ENCODE measurements at places on chromosomes 1 and 21.
A peak's percentile ranks its signal among the peaks of the same experiment; 100 is the strongest.

GRCh38 chr1:87950369-87950768, 621.7 kb downstream of the LMO4 start:
- no peak for DNase-seq

DNA sequence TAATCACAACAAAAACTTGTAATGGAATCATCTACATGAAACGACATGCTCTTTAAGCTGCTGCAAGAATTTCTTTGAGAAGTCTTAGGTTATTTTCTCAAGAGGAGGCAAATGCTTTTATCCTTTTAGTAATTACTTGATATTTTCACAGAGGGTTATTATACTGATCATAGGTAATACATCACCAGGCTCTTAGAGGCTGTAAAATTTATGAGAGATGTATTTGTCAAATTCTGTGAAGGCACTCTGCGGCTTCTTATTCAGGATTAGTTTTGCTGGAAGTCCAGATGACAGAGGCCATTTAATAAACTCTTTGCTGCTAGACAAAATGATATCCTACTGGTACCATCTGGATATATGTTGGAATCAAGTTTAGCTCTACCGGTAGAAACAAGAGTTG, 624.3 kb upstream of the BRINP3 start:
- no peak for DNase-seq

DNA sequence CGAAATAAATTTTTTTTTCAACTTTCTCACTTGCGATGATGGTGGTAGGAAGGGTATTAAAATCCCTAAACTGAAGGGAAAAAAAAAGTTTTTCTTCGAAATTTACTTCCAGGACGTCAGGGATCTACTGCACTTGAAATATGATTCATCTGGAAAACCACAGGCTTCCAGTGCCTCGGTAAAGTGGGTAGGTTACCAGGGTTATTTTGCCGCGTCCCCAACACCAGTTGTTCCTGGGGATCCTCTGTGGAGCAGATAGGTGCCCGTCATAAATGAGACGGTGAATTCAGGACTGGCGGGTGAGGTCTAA, 773 bp downstream of the RABIF start:
- no peak for DNase-seq

DNA sequence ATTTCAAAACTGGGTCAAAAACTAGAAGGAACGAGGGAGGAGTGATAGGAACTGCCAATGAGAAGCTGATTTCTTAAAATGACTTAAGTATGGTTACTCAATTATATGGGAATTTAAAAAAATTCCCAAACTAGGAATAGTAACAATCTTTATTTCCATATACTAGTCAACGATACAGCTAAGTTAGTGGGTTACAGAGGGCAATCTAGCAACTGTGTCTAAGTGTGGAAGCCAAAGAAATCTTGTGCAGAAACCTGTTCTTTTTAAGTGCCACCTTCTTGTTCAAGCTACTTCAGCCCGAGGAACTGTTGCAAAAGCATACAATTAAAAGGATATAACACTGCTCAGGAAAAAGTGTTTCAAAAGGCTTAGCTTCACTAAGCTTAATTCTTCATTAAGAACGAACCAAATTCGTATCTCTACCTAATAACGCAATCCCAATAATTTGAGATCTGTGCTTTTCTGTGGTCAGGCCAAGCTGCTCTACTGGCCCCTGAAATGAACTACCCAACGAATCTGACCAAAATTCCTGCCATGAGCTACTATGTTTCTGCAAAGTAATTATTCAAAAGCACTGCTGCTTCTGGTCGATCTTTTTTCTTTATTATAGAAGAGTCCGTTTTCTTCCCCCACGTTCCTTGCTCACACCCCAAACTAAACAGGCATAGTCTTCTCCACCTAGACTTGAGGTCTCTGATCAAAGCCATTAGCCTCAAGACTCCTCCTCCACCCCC, 1.8 kb downstream of the USP24 start:
- DNase-seq = no peak

GRCh38 chr21:42164064-42164789, 54.7 kb upstream of the ABCG1 start:
- DNase-seq = no peak

DNA sequence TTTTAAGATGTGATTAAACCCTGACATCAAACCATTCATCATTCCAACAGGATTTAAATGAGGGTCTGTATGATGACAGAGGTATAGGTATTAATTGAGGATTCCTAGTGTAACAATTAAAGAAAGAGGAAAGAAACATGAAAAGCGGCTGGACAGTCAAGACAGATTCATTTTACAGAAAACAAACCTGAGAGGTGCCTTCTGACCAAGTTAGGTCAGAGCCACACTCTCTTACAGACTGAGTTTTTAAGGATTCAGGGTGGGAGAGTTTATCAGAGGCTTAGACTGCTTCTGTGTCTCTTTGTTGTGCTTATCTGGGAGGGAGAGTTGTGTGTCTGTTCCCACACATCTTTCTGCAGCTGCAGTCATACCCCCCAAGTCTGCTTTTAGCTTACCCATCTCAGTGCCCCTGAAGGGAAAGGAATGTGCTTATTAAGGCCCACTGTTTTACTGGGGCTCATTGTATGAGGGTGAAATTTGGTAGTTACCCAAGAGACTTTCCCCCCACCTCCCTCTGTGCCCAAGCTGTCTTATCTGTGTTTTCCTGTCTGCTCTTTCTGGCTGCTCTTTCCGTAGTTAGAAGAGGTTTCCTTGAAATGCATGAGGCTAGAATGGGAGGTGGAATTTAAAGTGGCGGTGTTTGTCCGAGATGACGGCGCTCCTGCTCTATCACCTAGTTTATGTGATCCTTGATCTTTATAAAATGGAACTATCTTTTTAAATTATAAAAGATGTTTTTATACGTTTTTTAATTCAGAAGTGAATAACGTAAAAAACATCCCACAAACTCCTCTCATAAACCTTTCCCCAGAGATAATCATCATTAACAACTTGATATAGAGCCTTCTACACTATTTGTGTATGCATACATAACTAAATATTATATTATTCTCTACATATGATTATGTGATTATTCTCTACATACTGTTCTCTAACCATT, 96.0 kb upstream of the TNFSF4 start:
- DNase-seq = no peak

DNA sequence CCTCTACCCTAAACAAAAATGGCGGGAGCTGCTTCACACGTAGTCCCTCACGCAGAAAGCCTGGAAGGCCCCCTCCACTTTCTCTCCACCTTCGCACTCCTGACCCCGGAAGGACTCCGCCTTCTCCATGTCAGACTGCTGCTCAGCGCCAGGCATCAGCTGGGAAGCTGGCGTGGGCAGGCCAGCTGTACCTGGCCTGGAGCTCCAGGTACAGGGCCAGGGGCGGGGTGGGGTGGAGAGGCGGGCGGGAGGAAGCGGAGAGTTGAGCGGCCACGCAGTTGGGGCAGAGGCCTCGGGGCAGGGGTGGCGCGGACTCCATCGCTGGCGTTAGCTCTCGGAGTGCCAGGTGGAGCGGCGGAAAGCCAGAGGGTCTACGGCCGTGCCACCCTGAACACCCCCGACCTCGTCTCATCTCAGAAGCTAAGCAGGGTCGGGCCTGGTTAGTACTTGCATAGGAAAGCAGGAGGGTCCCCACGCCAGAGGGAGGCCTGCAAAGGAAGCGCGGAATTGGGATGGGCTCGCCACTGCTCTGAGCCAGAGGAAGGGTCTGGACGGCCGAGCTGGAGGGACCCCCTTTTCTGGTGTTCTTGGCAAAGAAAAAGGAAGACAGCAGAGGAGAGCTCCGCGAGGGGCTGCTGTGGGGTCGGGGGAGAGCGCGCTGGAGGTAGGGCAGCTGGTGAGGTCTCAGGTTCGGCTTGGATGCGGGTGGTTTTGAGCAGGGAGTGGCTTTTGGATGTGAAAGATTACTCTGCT, at the start of gene MIGA1:
Gene MIGA1, plus strand, starts transcription at position 121 of the 753 bp plus-strand sequence. CDS start 3,604 bp downstream, outside the sequence.
- DNase-seq = peak; percentile 73

DNA sequence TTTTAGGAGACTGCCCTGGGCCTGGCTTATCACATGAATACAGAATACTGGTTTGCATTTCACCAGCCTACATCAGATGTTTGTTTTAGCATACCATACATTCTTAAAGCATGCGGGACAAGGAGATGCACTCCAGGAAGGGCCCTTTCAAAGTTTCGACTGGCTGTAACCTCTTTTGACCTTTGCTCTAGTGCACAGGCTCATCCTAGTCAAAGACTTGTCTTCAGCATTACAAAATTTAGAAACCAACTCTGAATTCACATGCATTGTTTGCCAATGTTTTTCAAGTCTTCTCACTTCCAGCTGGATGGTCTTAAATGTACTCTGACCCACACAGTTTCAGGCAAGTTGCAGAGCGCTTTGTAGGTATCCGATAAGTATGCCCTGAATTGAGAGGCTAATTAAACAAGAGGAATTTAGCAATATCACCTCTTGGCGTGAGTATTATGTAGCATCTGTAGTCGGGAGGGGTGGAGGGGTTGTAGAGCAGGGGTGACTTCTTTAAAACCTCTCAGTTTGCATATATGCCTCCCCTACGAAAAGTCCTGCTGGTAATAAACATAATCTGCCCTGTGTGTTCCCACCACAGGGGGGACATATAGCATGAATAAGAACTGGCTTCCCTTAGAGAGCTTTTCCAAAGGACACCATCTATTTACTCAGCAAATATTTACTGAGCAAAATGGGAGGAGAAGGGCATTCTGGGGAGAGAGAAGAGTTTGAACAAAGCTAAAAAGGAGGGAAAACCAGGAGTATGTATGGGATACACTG, 24.4 kb upstream of the AHCYL1 start:
- peak; percentile 48 for DNase-seq

GRCh38 chr1:14697353-14697752, 98.9 kb downstream of the KAZN start:
- no peak for DNase-seq

- no peak for DNase-seq
Measured at GRCh38 chr1:205851993-205852392, 2.1 kb upstream of the PM20D1 start.

DNA sequence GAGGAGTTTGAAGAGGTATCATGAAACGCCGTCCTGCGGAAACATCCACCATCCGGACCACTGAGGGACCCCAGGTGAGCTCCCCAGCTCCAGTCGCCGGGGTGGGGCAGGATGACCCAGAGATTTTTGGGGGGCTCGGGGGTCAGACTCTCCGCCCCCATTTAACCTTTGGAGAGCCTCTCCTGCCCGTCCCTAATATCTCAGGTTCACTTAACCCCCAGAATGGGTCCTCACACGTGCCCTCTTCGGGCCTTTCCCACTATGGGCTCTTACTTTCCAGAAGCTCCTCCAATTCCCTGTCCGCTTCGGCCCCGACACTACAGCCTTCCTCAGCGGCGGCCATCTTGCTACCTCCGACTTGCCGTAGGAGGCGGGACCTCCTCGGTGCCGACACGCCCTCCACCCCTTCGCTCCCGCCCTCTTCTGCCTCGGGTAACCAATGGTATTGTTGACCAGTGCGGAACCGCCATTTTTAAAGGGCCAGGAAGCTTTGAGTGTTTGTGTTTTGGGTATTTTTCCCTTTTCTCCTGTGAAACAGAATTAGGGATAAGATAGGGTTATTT, at the start of gene PEX19:
Gene PEX19, minus strand, starts transcription at position 352 of the 563 bp plus-strand sequence. Its CDS starts 9 bp downstream, at position 343.
- DNase-seq = peak; percentile 81

GRCh38 chr1:37821481-37821880, 13.5 kb upstream of the YRDC start:
- no peak for DNase-seq

- no peak for DNase-seq
Measured at GRCh38 chr1:99614728-99615127, 31.2 kb upstream of the PALMD start.

GRCh38 chr1:238139713-238140112, 249.0 kb upstream of the ZP4 start:
- DNase-seq = no peak

GRCh38 chr1:95371666-95372282, 137.8 kb downstream of the RWDD3 start:
- DNase-seq = no peak

DNA sequence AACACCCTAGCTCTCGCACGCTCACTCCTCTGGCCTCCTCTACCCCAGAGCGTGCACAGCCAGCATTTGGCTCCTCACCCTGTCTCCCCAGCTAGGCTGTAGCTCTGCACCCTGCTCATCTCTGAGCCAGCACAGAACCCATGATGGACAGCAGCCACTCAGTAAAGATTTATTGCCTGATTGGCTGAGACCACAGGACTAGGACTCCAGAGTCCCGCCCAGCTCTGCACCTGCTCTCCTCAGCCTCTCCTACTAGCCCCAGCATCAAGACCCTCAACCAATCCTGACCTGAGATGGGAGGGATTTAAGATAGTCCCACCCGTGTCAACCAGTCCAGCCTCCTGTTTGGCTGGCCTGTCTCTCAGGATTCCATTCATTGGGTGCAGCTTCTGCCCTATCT, 9.3 kb downstream of the C1QB start:
- DNase-seq = no peak

DNA sequence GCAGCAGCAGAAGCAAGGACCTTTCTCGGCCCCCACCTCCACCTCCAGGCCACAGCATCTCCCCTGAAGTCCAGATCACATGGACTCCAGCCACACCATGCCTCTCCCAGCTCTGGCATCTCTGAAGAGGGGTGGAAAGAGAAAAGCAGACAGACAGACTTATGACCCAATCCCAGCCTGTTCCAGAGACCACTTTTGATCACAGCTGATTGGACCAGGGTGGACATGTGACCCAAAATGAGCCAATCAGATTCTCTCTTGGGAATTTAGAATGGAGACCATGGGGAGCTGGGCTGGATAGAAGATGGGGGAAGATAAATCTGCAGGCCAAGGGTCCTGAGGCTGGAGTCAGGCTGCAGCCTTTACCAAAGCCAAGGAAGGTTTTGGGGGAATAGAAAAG, 16.4 kb downstream of the HTR1D start:
- no peak for DNase-seq

- no peak for DNase-seq
Measured at GRCh38 chr1:61053712-61054600, 28.4 kb upstream of the NFIA start.

- DNase-seq = no peak
Measured at GRCh38 chr1:51569284-51570062, 47.4 kb upstream of the OSBPL9 start.

GRCh38 chr1:86868477-86868876, 45.4 kb downstream of the SELENOF start:
- DNase-seq = no peak

DNA sequence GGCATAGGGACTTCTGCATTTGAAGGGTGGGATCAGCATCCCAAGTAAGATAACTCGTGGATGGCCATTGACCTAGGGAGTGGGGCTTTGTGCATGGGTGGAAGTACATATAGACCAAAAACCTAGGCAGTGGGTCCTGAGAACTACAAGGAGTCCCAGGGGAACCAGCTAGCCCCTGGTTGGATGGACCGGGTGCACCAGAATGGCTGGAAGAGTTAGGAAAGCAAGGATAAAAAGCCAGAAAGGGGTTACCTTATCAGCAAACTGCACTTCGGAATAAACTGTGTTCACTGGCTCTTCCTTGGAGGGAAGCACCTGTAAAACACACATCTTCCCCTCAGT, 26.6 kb upstream of the SLAMF6 start:
- DNase-seq = no peak

GRCh38 chr1:222087221-222087920, 345.5 kb upstream of the DUSP10 start:
- DNase-seq = no peak

DNA sequence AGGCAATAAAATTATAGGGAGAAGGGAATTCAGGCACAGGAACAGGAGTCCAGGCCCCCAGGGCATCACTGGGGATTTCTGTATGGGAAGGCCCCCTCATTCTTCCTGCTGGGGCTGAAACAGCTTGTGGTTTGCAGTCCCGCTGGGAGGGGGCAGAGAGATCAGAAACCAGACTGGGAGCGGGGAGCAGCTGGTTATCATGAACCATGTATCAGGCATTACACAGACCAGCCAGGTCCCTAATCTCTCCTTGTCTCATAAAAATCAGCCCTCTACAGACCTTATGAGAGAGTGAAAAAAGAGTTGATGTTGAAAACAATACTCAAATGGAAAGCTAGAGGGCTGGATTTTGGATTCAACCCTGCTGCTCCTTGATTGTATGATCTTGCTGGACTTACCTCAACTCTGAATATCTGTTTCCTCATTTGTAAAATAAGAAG, 93.4 kb upstream of the F3 start:
- no peak for DNase-seq
